ENCODE measurements at places on chromosomes 13 and 19.
A peak's percentile ranks its signal among the peaks of the same experiment; 100 is the strongest.

GRCh38 chr19:15779756-15780476, 7.5 kb upstream of the OR10H5 start:
- peak; percentile 89 for DNase-seq

DNA sequence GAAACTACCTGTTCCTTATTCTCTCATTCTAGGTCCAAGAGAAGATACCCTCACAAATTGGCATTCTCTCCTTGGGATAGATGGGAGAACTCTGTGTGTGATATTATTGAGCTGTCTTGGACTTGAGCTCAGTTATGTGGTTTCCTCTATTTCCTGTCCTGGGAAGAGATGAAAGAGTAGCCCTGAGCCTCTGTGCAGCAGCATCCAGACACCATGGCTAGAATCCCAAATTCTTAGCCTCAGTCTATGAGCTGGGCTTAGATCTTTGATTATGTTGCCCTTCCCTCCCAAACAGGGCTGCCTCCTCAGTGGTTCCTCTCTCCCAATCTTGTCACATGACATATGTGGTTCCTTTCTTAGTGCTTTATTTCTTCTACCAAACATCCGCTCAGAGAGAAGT, 290.7 kb downstream of the SPRY2 start:
- no peak for DNase-seq

DNA sequence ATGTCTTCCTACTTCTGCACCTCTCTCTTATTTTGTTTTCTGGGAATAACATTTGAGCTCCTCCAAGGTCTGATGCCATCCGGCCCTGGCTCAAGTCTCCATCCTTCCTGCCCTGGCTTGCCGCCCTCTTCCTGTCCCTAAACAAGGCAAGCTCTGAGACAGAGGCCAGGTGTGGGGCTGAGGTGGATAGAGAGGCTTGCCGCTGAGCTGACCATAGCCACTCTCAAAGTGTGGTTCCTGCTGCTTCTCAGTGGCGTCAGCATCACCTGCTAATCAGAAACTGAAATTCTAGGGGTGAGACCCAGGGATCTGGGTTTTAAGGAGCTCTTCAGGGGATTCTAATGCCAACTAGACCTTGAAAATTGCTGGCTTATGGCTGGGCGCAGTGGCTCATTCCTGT, 6.0 kb upstream of the TPRX2 start:
- no peak for DNase-seq

DNA sequence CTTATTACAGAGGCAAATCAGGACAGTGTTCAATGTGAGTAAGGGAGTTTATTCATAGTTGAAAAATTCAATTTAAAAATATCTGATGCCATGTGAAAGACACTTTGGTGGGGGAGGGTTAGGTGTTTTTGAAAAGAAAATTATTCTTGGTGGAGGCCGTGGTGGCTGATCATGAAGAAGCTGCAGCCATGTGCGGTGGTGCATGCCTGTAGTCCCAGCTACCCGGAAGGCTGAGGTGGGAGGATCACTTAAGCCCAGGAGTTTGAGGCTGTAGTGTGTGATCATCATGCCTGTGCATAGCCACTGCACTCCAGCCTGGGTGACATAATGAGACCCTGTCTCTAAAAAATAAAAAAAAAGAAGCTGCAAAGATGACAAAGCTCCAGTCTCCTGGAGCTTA, 28.6 kb downstream of the WDFY2 start:
- DNase-seq: no peak

DNA sequence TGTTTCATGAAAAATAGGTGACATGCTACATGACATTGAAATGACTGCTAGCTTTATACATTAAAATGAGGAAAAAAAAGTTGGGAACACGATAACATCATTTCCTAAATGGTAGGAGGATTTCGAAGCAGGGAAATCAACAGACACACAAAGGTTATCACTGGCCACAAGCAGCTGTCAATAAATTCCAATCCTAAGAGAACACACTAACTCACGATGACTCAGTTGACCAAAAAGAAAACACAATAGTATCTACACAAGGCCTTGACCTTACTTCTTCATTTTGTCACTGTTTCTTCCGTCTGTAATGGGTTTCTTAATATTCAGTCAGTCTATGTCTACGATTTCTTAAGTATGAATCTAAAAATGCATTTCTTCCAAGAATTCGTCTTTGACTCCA, 36.5 kb downstream of the STARD13 start:
- no peak for DNase-seq

DNA sequence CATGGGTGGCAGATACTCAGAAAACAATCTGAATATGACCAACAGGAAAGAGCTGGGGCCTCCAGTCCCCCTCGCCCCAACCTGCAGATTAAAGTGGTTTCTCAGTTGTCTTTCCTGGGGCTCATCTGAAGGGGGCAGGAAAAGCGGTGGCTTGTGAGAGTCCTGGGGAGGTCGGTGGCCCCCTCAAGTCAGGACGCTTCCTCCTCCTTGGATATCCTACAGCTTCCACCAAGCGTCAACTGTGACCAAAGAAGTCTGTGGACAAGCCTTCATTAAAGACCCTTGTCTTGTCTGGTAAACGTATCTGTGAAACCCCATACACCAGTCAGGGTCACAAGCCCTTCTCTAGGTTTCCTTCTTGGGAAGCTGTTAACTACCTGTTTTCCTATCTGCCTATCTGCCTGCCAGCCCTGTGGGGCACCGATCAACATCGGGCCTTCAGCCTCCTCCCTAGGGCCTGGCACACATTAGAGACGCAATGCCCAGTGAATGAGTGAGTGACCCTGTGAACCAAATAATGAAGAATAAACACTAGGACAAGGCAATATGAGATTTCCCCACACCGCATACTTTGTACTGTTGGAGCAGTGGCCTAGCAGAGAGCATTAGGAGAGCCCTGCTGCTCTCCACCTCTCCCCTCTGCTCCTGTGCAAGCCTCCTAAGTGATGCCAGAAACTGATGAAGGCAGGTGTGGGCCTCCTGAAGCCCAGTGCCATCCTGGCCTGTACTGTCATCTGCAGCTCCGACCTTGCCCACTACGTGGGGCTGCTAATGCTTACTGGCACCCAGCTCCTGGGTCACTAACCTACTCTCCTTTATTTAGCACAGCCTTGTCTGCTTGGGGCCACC, 1317.8 kb downstream of the UQCRFS1 start:
- DNase-seq: no peak

DNA sequence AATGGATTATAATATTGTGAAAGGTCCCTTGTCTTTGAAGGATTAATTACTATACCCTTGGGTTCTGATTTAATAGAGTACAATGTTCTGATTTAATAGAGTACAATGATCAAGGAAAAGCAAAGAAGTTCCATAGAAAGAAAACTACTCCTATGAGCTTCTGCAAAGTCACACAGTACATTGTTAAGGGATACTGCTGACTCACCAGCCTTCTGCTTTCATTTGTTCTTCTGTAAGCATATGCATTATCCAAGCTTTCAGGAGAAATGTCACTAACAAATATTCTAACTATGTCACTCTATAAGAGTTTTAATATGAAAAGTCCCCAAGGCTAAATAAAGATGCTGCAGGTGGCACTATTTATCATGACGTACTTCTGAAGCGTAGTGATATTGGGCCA, 396.7 kb downstream of the RFC3 start:
- no peak for DNase-seq

- no peak for DNase-seq
Measured at GRCh38 chr19:29326351-29326750, 113.4 kb upstream of the UQCRFS1 start.

- DNase-seq: no peak
Measured at GRCh38 chr13:94454906-94455305, 24.6 kb downstream of the DCT start.

GRCh38 chr13:98751367-98751782, 1.1 kb downstream of the SLC15A1 start:
- no peak for DNase-seq

- no peak for DNase-seq
Measured at GRCh38 chr19:9863759-9864158, 28.6 kb downstream of the PIN1 start.

- no peak for DNase-seq
Measured at GRCh38 chr13:93549326-93550005, 322.9 kb downstream of the GPC6 start.

DNA sequence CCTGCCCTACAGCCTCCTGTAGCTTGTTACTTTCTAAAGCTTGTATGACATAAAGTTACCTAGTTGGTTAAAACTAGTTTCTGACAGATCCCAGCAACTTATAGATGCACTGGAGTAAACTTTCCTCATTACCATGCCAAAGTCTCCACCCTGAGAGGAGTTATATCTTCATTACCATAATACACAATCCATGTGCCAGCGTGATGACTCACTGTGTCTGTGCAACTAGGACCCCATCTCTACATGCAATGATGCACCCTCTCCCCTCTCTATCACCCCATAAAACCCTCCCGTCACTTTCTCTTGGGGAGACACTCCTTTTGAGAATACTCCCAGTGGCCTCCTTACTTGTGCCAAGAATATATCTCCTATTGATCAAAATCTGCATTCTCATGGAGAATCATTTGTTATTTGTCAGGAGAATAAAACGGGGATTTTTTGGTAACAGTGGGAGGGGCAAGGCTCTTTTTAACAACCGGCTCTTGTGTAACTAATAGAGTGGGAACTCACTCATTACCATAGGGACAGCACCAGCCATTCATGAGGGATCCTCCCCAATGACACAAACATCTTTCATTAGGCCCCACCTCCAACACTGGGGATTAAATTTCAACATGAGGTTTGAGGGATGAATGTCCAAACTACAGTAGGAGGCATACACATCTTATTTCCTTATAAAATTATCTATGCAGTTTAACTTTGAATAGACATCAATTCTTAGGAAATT, 235.1 kb upstream of the ATXN8OS start:
- DNase-seq: no peak

DNA sequence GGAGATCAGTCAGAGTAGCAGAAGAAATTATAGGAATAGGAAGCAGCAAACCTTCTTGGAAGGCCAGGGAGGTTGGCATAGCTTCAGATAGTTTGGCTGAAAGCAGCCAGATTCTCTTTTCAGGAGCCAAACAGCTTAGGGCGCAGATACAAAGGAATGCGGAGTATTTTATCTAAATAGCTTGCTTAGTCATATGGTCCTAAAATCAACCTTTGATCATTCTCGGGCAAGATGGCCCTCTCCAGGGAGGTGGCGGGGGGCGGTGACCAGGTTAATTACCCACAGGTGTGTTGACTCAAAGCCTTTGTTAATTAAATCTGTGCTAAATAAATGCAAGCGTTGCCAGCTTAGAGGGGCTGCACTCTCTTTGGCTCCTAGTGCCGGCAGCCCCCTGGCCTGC, 12.5 kb upstream of the NCR1 start:
- DNase-seq: no peak

DNA sequence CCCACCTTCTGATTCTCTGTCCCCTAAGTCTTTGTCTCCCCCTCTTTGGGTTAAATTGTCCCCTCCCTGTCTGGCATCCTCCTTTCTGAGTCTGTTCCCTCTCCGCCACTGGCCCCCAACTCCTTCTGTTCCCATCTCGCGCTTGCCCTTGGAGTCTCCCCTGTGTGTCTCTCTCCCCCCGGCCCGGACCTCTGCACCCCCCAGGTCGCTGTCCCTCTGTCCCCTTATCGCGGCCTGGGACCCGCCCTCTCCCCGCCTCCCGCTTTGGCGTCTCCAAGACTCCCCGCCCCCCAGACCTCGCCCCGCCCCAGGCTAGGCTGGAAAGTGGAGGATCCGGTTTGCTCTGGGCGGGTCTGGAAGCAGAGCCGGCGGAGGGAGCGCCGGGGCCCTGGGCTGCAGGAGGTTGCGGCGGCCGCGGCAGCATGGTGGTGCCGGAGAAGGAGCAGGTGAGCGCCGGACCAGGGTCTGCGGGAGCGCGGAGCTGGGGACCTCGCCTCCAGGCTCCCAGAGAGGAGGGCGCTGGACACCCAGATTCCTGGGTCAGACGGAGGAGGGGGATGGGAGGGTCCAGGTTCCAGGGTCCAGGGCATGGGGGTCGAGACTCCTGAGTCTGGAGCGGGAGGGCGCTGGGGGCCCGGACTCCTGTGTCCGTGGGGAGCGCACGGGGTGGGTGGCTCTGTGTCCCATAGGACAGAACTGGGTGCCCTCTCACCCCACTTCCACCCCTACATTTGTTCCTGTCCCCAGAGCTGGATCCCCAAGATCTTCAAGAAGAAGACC, at the start of gene TRPM4:
Gene TRPM4 (plus strand): TSS at position 348 of the 780 bp plus-strand sequence. CDS start 75 bp downstream, at position 423.
- DNase-seq: peak; percentile 54

DNA sequence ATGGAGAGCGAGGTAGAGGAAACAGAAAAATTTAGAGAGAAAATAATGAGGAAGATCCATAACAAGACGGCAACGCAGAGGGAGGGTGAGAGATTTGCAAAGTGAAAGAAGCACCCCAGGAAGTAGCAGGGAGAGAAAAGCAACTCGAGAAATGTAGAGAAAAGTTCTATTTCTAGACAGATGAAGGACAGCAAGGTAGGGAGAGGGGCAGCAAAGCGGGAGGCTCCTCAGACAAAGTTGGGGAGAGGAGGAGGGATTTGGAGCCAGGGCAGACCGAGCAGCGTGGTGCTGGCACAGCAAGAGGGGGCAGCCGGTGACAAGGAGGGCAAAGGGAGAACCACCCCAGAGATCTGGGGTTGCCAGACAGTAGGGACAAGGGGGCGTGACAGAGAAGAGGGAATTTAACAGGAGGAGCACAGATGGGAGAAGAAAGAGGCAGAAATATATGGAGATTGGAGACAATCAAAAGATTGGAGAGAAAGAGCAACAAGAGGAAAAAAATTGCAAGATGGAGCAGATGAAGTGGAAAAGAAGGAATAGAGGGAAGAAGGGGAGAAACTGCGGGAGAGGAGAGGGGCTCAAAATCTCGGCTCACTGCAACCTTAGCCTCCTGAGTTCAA, 989 bp downstream of the ZNF766 start:
- DNase-seq: no peak

DNA sequence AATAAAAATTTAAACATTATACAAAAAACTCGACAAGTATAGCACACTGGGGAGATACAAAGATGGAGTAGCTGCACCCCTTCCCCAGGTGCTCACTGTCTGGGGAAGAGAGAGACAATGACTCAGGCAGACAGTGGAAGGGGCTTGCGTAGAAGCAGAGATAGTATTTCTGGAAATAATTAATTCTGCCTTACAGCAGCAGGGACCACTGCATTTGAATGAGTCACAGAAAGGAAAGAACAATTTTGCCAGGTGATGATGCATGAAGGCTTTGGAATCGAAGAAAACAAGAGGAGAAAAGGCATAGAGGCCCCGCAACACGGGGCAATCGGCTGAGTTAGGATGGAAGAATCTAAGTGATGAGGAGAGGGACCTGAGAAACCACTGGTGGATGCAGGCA, 447.4 kb downstream of the EFNB2 start:
- DNase-seq: no peak
